ENCODE measurements at places on chromosomes 16 and 17.

DNA sequence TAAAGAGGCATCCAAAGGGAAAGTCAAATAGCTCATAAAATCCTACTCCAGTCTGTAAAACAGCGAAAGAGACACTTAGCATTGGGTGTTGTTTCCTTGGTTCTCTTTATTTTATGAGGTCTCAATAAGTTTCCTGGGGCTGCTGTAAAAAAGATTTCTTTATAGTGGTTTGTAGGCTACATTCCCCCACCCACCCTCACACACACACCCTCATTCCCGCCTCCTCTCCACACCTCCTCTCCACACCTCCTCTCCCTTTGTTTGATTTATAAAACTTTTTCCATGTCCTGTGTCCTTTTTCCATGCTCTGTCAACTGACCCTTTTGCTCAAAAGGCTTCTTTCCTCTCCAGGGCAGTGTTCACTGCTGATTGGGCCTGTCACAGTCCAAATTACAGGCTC, 178.9 kb upstream of the SOX9 start:
- H3K4me3 ChIP-seq = no peak overlapping the region
- no peaks in the 10 kb centered on the region for H3K4me1 ChIP-seq
- no peaks in the 10 kb centered on the region for H3K27me3 ChIP-seq

DNA sequence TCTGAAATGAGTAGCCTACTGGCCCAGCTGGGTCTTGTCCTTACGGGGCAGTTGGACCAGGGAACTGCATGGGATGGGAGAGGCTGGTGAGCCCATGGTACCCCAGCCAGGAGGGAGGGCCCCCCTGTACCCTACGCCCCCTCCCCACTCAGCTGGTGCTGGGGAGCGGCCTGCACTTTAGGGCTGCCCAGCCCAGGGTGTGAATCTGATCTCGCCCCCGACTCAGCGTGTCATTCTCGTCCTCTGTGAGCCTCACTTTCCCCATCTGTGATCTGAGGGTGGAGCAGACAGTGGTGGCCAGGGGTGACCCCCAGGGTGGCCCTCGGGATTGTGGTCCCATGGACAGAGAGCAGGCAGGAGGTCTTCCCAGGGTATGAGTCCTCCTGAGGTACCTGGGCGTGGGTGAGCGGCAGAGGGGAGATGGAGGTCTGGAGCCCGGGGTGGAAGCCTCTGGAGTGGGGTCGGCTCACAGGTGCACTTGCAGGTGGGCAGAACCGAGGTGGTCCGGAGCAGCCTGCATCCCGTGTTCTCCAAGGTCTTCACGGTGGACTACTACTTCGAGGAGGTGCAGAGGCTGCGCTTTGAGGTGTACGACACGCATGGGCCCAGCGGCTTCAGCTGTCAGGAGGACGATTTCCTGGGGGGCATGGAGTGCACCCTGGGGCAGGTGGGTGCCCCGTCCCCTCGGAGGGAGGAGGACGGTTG, 1.6 kb downstream of the CPNE7 start:
- peak overlapping the region; percentile 11 for H3K4me3 ChIP-seq
- H3K27me3 ChIP-seq = peaks cover 6% of the 10 kb centered on the region
- H3K36me3 ChIP-seq = peaks cover 3% of the 10 kb centered on the region
- DNase-seq = no peak

DNA sequence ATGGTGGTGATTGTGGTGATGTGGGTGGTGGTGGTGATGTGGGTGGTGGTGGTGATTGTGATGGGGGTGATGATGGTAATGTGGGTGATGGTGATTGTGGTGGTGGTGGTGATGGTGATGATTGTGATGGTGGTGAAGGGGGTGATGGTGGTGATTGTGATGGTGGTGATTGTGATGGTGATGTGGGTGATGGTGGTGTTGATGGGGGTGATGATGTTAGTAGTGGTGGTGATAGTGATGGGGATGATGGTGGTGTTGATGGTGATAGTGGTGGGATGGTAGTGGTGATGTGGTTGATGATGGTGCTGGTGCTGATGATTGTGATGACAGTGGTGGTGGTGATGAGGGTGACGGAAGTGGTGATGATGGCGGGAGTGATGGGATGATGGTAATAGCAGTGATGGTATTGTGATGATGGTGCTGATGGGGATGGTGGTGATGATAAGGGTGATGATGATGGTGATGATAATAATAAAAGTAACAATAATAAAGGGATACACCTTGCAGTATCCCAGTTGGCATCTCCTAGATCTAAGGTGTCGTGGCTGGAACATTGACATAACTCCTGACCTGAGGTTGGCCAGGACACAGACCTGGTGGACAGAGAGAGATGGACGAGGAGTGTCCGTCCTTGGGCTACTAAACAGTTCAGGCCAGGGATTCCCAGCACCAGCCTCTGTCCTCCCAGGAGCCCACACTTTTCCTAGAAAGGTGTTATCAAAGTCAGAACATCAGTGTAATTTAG, 344.5 kb downstream of the SEC14L1 start:
- no peaks in the 10 kb centered on the region for H3K27me3 ChIP-seq
- no peak overlapping the region for H3K4me3 ChIP-seq
- DNase-seq = no peak
- peaks cover 28% of the 10 kb centered on the region for H3K36me3 ChIP-seq

DNA sequence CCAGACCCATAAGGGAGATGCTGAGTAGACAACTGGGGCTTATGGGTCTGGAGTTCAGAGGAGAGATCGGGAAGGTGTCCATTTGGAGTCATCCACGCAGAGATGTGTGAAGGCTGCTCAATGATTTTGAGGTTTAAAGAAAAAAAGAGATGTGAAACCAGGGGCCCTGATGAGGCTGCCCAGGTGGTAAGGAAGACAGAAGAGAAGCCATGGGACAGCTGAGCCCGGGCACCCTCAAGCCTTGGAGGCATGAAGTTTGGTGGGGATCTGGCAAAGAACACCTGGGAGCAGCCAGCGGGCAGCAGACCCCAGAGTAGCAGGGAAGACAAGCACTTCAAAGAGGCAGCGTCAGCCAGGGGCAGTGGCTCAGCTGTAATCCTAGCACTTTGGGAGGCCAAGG, 20.8 kb upstream of the MYO15B start:
- H3K4me1 ChIP-seq = no peaks in the 10 kb centered on the region
- H3K4me3 ChIP-seq = no peak overlapping the region
- H3K27me3 ChIP-seq = no peaks in the 10 kb centered on the region
- H3K36me3 ChIP-seq = no peaks in the 10 kb centered on the region
- no peak for DNase-seq

DNA sequence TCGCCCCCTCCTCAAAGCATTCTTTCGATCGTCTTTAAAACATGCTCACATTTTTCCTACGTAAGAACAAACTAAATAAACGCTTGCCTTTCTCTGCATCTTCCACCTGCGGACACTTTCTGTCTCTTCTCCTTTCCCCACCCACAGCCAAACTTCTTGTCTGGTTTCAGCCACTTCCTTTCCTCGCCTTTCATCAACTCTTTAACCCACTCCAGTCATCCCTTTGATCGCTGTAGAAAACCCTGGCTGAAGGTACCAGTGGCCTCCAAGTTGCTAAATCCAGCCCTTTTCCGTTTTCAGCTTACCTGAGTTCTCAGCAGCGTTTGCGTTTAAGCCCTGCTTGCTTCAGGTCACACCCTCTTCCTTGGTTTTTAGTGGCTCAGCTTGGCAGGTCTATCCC, 483 bp downstream of the RPA1 start:
- no peak for DNase-seq
- no peaks in the 10 kb centered on the region for H3K27me3 ChIP-seq
- peak overlapping the region; percentile 91 for H3K4me3 ChIP-seq
- H3K27ac ChIP-seq = peak overlapping the region; percentile 81
- H3K4me1 ChIP-seq = peaks cover 66% of the 10 kb centered on the region

DNA sequence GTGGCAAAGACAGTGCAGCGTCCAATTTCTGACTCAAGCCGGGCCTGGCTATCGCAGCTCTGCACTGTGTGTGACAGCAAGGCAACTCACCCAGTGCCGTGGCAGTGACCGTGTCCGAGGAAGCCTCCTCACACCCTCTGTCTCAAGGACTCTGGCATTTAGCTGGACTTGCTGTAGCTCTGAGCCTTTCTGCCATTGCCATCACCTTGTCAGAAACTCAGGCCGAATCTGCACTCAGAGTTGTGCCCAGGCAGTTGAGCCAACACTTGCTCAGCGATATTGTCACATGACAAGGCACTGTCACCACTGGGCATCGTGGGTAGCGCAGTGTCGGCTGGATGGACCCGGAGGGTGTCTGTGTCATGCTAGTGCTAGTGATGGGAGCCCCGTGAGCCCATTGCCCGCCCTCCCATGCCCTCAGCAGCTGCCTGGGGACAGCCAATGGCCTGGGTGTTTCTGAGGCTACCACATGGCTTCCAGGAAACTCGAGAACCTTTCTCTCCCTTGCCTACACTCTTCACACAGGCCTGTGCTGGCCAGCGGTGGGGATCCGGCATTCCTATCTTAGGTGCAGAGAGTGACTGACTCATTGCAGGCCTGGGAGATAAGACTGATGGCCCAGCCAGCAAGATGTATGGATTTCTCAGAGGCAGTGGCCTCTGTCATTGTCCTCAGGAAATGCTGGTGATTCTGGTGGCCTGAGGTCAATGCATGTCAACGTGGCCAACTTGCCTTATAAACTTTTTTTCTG, 22.1 kb upstream of the STH start:
- H3K27me3 ChIP-seq = peaks cover 6% of the 10 kb centered on the region
- no peak for DNase-seq

- H3K27me3 ChIP-seq = no peaks in the 10 kb centered on the region
- peaks cover 83% of the 10 kb centered on the region for H3K36me3 ChIP-seq
- no peak for DNase-seq
- H3K4me1 ChIP-seq = no peaks in the 10 kb centered on the region
Observed at GRCh38 chr16:68564382-68564985, 25.4 kb downstream of the ZFP90 start.

DNA sequence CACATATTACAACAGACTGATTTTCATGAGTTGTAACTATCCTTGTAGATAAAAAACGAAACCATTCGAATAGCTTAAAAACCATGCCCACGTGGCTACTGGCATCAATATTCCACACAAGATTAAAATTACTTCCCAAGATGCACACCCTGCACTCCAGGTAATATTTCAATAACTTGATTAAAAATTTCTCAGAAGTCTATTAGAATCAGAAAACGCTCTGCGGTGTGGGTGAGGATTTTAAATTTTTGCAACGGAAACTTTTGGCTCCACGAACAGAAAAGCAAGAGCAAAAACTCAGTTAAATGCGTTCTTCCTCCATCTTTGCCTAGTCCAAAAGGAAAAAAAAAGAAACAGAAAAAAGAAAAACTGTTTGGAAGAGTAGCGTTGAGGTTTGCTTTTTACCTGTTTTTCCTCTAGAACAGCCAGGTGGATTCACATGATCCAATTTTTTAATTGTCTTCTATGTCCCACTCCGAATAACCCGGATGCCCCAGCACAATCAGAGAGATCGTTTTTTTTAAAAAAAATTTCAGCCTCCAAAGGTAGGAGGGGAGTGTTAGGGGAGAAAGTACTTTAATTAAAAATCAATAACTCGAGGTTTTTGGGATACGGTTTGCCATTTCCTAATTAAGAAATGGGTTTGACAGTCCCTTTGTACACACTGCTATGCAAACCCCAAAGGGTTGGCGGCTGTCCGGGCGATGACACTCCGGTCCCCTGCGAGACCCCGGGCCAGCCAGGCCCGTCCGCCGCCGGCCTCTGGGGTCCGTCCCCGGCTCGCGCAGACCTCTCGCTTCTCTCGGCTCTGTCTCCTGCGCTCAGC, 708 bp upstream of the NFAT5 start:
- H3K27ac ChIP-seq = peak overlapping the region; percentile 97
- no peak for DNase-seq
- H3K4me3 ChIP-seq = peak overlapping the region; percentile 88
- H3K27me3 ChIP-seq = peaks cover 1% of the 10 kb centered on the region
- H3K4me1 ChIP-seq = peaks cover 62% of the 10 kb centered on the region

- peak; percentile 44 for DNase-seq
- H3K4me3 ChIP-seq = peak overlapping the region; percentile 61
- peak overlapping the region; percentile 90 for H3K27ac ChIP-seq
- peaks cover 53% of the 10 kb centered on the region for H3K4me1 ChIP-seq
- H3K36me3 ChIP-seq = peaks cover 10% of the 10 kb centered on the region
Observed at GRCh38 chr17:3639981-3640596, 3.5 kb downstream of the CTNS start.

GRCh38 chr16:67248073-67248400, 742 bp upstream of the SLC9A5 start:
- H3K36me3 ChIP-seq = no peaks in the 10 kb centered on the region
- H3K27ac ChIP-seq = peak overlapping the region; percentile 83
- no peak for DNase-seq
- peaks cover 5% of the 10 kb centered on the region for H3K27me3 ChIP-seq

DNA sequence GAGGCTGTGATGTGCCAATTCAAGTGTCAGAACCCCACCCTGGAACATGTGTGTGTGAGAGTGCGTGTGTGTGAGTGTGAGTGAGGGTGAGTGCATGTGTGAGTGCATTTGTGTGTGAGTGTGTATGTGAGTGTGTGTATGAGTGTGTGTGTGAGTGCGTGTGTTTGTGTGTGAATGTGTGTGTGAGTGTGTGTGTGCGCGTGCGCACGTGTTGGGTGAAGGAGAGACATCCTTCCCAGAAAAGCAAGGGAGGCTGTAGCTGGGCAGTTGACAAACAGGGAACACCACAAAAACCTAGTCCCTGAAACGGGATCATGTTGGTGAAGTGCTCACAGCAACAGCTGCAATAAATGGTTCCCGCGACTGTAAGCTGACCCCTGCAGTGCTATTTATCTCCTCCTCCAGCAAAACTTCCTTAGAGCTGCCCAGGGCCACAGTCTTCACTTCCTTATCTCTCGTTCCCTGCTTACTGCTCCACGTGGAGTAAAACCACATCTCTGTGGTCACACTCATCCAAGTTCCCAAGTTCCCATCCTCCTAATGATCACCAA, 40.1 kb upstream of the RPL38 start:
- DNase-seq = no peak
- H3K4me1 ChIP-seq = no peaks in the 10 kb centered on the region
- peaks cover 13% of the 10 kb centered on the region for H3K27me3 ChIP-seq
- no peak overlapping the region for H3K4me3 ChIP-seq
- no peak overlapping the region for H3K27ac ChIP-seq

GRCh38 chr17:69884846-69885245, 190.2 kb upstream of the KCNJ16 start:
- no peaks in the 10 kb centered on the region for H3K36me3 ChIP-seq
- no peaks in the 10 kb centered on the region for H3K4me1 ChIP-seq
- H3K27me3 ChIP-seq = no peaks in the 10 kb centered on the region
- DNase-seq = no peak
- H3K4me3 ChIP-seq = no peak overlapping the region

GRCh38 chr16:77849646-77850258, 61.4 kb downstream of the VAT1L start:
- peaks cover 2% of the 10 kb centered on the region for H3K27me3 ChIP-seq
- no peak overlapping the region for H3K27ac ChIP-seq
- no peaks in the 10 kb centered on the region for H3K36me3 ChIP-seq
- no peak overlapping the region for H3K4me3 ChIP-seq
- no peaks in the 10 kb centered on the region for H3K4me1 ChIP-seq

GRCh38 chr16:89709166-89709565, 7.7 kb upstream of the SPATA2L start:
- no peak for DNase-seq
- peaks cover 11% of the 10 kb centered on the region for H3K4me1 ChIP-seq
- H3K36me3 ChIP-seq = peaks cover 7% of the 10 kb centered on the region
- no peaks in the 10 kb centered on the region for H3K27me3 ChIP-seq
- no peak overlapping the region for H3K4me3 ChIP-seq

Measured in activated naive CD8-positive, alpha-beta T cell treated with anti-CD3 and anti-CD28 coated beads, Interleukin-2, amount 50 U/mL, for 24 hours (primary cell).